ENCODE measurements at places on chromosomes 3 and 15.

DNA sequence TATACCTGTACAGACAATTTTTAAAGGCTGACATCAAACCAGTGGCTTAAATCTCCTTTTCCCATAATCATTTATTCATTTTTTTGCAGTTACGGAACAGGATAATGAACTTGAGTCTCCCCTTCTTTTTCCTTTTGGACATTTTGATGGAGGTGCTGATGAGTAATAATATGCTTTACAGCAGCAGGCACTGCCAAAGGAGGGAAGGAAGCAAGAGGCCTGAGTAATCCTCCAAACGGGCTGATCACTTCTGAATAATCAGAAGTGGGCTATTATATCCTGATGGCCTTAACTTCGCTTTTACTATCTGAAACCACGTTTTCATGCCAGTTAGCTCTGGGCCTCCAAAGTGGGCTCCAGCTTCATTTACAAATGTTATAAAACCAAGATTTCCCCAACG is 527.2 kb downstream of the FOXP1 start:
- no peak for DNase-seq

DNA sequence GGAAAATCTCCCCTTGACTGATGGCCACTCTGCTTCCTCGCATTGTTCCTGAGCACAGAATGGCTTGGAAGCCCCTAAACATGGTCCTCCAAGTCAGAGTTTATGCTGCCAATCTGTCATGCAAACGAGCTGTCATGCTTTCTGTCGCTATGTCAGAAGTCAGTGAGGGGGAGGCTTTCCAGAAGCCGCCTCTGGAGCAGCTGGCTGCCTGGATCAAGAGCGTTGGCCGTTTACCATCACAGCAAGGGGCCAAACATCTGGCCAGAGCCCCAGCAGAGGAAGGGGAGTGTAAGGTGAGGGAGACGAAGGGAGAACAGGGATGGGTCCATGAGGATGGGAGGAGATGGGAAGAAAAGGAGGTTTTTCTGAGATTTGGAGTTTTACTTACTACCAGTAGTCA is 372.6 kb upstream of the NR2F2 start:
- no peak for DNase-seq

DNA sequence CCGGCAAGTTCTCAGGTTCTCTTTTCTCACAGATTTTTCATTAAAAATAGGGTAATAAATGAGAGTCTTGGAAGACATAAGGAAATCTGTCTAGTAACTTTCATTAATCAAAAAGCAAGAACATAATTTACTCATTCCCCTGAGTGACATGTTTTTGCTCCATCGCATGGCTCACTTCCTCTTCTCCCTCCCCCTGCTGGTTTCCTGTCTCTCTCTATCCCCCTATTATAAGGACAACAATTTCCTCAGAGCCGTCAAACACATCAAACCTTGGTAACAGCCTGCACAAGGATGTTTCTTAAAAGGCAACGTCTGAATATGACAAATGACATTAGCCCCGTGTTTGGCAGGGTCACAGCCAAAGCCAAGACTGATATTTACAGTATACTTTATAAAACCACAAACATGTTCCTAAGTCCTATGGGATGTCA is 1149.6 kb downstream of the IGSF11 start:
- DNase-seq = no peak

DNA sequence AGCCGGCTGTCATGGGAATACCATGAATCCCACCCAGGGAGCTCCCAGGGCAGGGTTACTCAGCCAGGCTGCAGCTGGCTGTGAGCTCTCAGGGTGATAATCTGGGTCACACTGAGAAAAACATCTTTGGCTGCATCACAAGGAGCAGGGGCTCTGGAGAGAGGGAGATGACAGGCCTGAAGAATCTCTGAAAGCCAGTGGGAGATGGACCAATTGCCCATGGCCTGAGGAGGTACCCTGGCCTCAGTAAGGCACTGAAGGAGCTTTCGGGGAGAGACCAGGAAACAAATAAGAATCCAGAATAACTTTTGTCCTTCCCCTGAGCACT is 28.2 kb upstream of the GOLGA6C start:
- DNase-seq = no peak
